ENCODE measurements at places on chromosomes 6 and 20.

GRCh38 chr20:17460119-17460518 lies 71.1 kb downstream of the BFSP1 start:
- no peak for DNase-seq

GRCh38 chr6:111870742-111871064 lies 2.5 kb downstream of the FYN start:
- no peak for DNase-seq

- DNase-seq: no peak
Measured at GRCh38 chr6:157424491-157425020, 43.6 kb downstream of the ZDHHC14 start.

GRCh38 chr20:32418376-32418775 lies 60.2 kb downstream of the ASXL1 start:
- no peak for DNase-seq

GRCh38 chr6:130381459-130382380 lies 15.9 kb downstream of the TMEM200A start:
- DNase-seq: no peak

- DNase-seq: no peak
Measured at GRCh38 chr6:143194095-143194589, 133.5 kb downstream of the AIG1 start.

- no peak for DNase-seq
Measured at GRCh38 chr20:16581241-16581640, 8.0 kb upstream of the KIF16B start.

GRCh38 chr20:59891581-59891980 lies 41.9 kb downstream of the SYCP2 start:
- DNase-seq: no peak

- no peak for DNase-seq
Measured at GRCh38 chr6:52539607-52540006, 37.3 kb downstream of the TRAM2 start.

GRCh38 chr6:537114-537513 lies 119.8 kb downstream of the HUS1B start:
- DNase-seq: no peak

- no peak for DNase-seq
Measured at GRCh38 chr6:24997231-24997630, 61.5 kb upstream of the RIPOR2 start.

- DNase-seq: no peak
Measured at GRCh38 chr20:7974785-7975435, 34.7 kb upstream of the HAO1 start.

GRCh38 chr6:108878942-108879341 lies 30.7 kb downstream of the ARMC2 start:
- no peak for DNase-seq

DNA sequence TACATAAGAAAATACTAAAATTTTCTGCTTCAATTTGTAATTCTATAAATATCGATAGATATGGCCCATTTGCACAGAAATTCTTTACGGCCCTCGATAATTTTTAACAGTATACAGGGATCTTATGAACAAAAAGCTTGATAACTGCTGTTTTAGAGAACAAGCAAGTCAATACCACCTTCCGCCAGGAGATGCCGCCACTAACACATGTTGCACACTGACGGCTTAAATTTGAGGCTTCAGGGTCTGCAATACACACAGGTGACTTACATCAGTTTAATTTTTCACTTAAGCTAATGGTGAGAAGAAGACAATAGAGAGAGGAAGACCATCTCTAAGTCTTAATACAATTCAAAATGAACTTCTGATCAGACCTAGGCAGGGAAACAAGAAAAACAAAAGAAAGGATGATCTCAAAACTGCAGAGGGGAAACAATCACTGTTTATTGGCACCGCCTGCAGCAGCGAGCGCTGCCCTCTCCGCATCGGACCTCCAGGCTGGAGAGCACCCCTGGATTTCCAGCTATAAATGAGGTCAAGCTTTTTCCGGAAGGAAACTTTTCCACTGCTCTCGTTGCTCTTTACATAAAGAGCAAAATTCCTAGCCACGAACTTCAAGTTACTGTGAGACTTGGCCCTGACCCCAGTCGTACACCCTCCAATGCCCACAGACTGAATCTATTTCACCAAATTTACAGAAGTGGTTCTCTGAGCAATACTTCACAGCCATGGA lies 53.9 kb downstream of the OTOR start:
- DNase-seq: no peak

- DNase-seq: no peak
Measured at GRCh38 chr20:5119143-5119434, 669 bp downstream of the PCNA start.

DNA sequence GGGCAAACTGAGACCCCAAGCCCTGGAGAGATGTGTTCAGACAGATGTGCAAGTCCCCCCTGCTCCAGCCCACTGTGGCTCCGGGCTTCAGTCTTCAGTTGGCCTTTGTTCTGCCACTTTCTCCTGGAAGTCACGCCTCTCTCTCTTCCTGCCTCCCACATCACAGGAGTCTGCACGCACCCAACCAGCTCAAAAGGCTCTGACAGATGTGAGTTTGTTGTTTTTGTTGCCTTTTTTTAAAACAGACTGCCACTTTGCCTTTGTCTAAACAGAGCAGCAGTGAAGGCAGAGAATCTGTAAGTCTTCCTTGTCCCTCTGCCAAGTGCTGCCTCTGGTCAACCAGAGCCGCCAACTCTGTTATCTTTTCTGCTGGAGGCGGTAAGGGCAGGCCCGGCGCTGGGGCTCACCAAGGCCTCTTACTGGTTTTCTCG lies 149.7 kb downstream of the TFAP2C start:
- no peak for DNase-seq

DNA sequence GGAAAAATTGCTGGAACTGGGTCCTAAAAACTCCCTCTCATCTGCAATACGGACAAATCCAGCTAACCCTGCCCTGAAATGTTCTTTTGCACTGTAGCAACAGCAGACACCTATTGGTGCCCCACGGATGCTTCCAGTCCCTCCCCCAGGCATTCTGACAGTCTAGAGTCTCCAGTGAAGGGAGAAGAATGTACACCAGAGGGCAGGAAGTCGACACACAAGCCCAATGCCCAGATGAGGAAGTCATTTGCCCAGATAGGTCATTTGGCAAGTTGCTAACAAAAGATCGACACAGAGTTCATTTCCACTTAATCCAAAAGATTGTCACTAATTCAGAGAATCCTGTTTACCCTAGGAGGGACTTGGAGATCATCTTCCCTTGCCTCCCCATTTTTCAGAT lies 293.0 kb upstream of the PRDM1 start:
- no peak for DNase-seq

DNA sequence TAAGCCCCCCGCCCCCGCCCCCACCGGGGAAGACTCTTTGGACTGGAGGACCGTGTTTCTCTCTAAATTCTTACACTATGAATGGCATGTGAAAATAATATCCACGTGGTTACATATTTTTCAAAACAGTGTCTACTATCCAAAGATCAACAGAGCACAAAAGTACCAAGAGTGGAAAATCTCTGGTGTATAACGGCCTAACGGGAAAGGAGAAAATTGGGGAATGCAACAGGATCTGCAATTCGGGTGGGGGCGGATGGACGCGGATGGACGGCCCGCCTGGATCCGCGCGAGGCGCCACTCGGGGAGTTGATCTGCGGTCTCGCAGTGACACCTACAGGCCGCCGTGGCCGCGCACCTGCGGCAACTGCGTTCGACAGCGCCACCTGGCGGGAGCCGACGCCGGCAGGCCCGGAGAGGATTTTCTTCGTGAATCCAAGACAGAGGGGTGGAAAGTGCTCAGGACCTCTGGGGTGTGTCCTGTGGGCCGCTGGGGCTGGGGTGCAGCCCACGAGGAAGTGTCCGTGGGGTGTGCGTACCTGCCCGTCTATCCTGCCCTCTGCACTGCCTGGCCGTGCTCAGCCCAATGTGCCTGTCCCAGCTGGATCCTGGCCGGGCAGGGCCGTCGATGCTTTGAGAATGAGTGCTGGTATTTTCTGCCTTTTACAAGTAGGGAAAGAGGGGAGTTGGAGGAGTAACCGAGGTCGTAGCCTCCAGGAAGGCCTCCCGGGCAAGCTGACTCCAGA lies 18.6 kb downstream of the ANKRD60 start:
- peak; percentile 80 for DNase-seq

- no peak for DNase-seq
Measured at GRCh38 chr6:35085359-35086281, 55.5 kb downstream of the TCP11 start.

DNA sequence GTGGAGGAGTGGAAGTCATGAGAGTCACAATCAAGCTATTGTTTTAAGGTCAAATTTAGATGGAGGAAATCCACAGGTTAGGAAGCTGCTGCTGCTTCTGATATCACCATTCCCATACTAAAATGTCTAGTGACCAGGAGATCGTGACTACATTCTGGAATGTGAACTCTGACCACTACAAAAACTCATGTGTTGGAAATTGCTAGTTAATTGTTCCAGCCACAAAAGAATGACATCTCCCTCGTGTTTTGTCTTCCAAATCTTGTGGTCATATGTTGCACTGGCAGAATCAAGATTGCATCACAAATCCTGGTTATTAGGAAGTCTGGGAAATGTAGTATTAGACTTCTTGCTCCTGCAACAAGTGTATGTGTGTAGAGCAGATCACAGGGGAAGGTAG lies 441.9 kb downstream of the CD109 start:
- DNase-seq: no peak

DNA sequence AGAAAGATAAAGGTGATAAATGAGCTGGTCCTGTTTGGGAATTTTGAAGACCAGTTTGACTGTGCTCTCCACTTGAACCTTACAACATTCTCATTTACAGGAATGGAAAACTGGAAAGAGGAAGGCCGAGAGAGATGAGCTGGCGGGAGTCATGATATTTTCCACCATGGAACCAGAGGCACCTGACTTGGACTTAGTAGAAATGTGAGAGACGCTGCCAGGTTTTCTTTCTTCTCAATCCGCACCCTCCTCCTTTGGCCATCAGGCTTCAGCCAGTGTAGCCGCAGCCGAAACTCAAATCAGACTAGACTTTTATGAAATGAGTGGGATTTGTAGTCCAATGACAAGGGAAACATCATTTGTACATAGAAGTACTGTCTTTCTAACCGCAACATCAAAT lies 54.7 kb upstream of the SYNJ2 start:
- no peak for DNase-seq

- no peak for DNase-seq
Measured at GRCh38 chr6:156887623-156888269, 110.6 kb downstream of the ARID1B start.

- DNase-seq: no peak
Measured at GRCh38 chr20:721876-722275, 46.3 kb upstream of the SCRT2 start.

DNA sequence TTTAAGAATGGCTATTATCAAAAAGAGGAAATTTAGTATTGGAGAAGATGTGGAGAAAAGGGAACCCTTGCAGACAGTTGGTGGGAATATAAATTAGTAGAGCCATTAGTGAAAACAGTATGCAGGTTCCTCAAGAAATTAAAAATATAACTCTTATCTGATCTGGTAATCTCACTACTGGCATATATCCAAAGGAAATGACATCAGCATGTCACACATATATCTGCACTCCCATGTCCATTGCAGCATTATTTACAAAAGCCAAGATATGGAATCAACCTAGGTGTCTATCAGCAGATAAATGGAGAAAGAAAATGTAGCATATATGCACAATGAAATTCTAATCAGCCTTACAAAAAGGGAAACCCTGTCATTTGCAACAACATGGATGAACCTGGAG lies 2.6 kb downstream of the SIRPG start:
- DNase-seq: no peak

DNA sequence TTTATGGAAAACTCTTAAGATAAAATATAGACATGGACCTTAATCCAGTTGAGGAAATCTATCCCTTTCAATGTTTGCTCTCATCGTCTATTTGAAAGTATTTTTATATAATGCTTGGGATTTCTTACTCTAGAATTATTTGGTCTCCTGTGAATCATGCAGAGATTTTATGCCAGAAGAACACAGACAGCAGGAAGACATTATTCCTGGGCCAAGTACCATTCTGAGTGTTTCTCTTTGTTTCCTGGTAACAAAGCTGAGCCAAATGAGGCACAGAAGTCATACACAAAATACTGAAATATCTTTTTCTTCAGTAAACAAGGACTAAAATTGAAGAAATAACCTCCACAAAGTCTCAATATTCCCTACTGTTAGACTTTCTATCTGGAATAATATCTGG lies 538.2 kb upstream of the EYS start:
- no peak for DNase-seq

DNA sequence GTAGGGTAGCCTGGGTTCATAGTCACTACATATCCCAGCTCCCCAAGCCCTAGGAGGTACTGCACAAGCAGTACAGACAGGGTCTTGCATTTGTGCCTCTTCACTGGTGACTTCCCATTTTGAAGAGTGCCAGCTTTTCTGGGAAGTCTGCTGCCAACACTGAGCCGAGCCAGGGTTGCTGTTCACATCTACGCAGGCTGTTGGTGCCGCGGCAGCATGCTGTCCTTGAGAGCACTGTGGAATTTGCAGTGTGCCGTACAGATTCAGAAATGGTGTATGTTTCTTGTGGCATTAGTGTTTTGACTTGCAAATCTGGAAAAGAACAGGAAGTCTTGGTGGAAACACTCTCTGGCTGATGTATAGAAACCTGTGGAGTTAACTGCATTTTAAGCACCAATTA lies 67.5 kb downstream of the JARID2 start:
- DNase-seq: no peak

DNA sequence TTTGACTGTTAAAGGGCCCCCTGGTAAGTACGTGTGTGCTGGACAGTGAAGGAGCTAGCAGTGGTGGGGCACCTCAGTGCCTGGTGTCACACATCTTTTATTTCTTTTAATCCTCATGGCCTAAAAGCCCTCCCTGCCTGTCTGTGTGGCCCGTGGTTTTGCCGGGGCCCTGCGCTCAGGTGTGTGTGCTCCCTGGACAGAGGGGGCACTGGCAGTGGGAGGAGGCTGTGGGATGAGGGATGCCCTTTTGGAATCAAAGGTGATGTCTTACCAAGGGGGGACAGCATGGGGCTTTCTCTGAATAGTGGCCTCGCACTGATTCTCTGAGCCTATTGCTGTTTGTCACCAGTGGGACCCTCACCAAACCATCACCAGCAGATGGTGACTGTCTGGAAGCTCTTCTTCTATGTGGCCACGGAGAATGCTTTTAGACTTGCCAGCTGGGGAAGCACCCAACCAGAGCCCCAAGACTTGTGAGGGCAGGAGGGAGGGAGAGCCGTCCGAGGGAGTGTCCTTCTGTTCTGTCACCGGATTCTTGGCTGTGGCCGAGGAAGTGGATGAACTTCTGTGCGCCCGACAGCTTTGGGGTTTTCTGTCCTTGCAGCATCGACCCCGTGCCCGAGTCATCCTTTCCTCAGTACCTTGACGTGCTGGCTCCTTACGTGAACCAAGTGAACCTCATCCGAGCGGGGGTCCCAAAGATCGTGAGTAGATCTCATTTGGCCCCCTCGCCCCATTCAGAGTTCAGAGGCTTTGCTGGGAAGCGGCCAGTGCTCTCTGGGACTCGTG lies 18.1 kb downstream of the PNLDC1 start:
- no peak for DNase-seq

Measured in T-helper 1 cell (primary cell).